NCI-H510A treated with DMSO at 0.1 percent for 48 hours (cell line): ENCODE measurements at places on chromosomes 7 and 10.
A peak's percentile ranks its signal among the peaks of the same experiment; 100 is the strongest.

DNA sequence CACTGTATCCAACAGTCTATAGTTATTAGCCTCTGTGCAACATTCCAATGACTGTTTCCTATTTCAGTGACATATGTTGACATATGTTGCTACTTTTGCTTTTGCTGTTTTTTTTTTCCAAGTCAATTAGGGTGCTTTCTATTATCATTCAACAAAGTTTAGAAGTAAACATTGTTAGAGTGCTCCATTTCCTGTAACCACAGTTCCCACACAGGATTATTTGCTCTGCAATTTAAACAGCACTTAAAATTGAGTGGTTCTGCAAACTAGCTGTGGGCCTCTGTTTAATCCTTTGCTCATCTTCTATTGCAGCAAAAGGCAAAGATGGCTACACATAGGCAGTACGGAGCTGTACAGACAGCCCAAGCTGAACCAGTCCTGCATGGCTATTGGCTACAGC is 46.5 kb upstream of the PTN start:
- DNase-seq, result peak; percentile 76

- peak; percentile 87 for DNase-seq
Measured at GRCh38 chr7:157016352-157017041, 6.0 kb upstream of the MNX1 start.

- DNase-seq, result peak; percentile 85
Measured at GRCh38 chr10:102413053-102413705, 5.4 kb downstream of the PSD start.

- DNase-seq, result no peak
Measured at GRCh38 chr7:43694399-43694748, 34.9 kb downstream of the COA1 start.

GRCh38 chr10:118851062-118852035 is 96.6 kb upstream of the CACUL1 start:
- no peak for DNase-seq

DNA sequence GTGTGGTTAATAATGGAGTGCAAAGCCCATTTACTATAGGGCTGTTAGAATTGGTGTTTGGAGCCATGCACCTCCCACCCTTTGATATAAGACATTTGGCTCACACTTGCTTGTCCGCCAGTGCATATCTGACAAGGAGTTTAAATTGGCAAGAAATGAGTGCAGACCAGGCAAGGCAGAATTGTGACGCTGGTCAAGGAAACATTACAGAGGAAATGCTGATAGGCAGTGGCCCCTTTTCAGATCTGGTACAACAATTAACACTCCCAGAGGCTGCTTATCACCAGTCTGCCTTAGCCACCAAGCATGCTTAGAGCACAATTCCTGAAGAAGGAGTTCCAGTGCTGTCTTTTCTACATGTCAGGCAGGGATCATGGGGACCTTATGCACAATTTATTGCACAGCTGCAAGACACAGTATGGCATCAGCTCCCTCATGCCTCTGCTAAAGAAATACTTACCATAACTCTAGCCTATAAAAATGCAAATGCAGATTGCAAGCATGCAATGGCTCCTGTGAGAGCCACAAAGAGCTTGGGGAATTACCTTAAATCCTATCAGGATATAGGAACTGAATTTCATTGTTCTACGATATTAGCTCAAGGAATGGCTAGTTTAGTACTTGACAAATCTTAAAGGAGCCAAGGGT is 35.2 kb downstream of the OR13A1 start:
- no peak for DNase-seq

DNA sequence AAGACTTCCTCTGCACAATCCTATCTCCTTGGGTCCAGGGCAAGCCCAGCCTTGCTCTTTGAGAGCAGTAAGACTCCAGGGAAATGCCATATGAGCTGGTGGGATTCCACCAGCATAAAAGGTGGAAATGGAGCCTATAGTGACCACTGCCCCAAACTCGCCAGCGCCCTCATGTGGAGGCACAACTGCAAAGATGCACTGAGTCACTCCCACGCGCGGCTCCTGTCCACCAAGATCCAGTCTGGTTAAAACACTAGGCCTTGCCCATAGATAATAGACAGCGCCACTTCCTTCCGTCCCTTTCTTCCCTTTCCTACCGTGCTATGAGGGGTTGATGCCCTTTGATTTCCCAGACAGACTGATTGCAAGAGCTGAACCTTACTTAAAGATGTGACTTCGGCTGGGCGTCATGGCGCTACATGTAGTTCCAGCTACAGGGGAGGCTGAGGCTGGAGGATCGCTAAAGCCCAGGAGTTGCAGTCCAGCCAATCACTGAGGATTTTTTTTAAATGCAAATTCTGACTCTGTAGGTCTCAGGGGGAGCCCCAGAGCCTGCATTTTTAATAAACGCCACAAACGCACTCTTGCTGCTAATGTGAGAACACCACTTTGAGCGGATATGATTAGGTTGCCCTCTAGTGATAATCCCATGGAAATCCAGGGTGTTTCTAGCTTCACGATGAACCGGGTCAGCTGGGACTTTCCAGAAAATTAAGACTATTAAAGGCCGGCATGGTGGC is 136.5 kb downstream of the EPC1 start:
- DNase-seq, result peak; percentile 30

- DNase-seq, result no peak
Measured at GRCh38 chr7:147567043-147567442, 1023.5 kb upstream of the C7orf33 start.

- DNase-seq, result no peak
Measured at GRCh38 chr7:98040626-98041360, 50.8 kb upstream of the OCM2 start.

GRCh38 chr10:22027364-22028238 is 24.1 kb upstream of the DNAJC1 start:
- no peak for DNase-seq

DNA sequence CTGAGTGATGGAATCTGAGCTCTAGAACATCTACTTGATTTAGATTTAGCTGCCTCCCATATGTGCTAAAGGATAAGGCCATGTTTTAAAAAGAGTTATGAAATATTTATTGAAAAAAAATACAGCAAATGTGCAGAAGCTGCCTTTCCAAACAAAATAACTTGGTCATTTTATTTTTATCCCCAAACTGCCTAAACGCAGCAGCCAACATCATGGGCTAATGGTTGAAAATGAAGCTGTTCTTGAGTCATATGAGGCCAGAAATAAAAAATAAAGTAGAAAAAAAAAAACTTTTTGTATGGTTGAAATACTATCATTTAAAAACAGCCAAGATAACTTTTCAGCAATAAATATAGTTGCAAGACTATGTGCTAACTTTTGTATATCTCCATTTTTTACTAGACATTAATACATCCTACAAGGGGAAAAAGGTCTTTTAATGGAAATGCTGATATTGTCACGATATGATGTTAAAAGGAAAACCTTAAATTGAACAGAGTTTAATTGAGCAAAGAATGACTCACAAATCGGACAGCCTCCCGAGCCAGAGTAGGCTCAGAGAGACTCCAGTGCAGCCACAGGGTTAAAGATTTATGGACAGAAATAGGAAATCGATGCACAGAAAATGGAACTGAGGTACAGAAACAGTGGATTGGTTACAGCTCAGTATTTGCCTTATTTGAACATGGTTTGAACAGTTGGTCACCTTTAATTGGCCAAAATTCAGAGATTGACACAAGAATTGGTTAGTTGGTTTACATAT is 305.8 kb downstream of the MDFIC start:
- no peak for DNase-seq

DNA sequence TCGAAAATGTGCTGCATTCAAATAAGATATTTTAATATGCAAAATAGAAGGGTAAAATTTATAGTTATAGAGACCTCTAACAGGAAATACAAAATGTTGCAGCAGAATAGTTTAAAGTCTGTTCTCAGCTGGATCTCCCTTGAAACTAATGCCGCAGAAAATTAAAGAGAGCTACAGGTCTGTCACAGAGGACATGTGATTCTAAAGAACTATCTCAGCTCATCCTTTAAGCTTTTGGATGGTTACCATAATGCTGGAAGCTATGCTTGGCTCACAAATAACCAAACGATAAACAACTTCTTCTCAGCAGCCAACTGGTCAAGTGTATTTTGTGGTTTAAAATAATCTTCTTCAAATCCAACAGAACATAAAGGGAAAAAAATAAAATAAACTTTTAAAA is 353.0 kb downstream of the PARD3 start:
- DNase-seq, result no peak

GRCh38 chr10:17780727-17781126 is 28.4 kb upstream of the MRC1 start:
- no peak for DNase-seq
